IMR-90 (cell line): ENCODE measurements at places on chromosomes 6 and 20. TPM values are rescaled to one million over a fixed set of nuclear protein-coding genes. Genes with fewer than 3 reads are reported as not detected.

Gene CEP162
- 1.0 and 1.2 TPM in 2 replicates for polyA plus RNA-seq

Gene OTOR
- polyA plus RNA-seq: not detected in 2 replicates

Gene PLCG1
- polyA plus RNA-seq: 69.1 and 74.2 TPM in 2 replicates

Gene LIN28B
- polyA plus RNA-seq: not detected in 2 replicates

Gene OR2B6
- polyA plus RNA-seq: not detected in 2 replicates

Gene CENPW
- 19.3 and 22.7 TPM in 2 replicates for polyA plus RNA-seq

Gene ARHGAP18
- 5.0 and 6.2 TPM in 2 replicates for polyA plus RNA-seq

Gene CRIP3
- polyA plus RNA-seq: not detected in 2 replicates

Gene TNFRSF6B
- 11.0 and 12.0 TPM in 2 replicates for polyA plus RNA-seq

Gene RFX6
- polyA plus RNA-seq: not detected in 2 replicates

Gene PNPLA1
- polyA plus RNA-seq: not detected in 2 replicates

Gene IL17A
- not detected in 2 replicates for polyA plus RNA-seq

Gene NKAIN4
- polyA plus RNA-seq: not detected in 2 replicates

Gene OPN5
- not detected in 2 replicates for polyA plus RNA-seq

Gene CCNC
- 19.8 and 30.1 TPM in 2 replicates for polyA plus RNA-seq

Gene ADTRP
- polyA plus RNA-seq: 0.14 and 0.50 TPM in 2 replicates

Gene TREM1
- not detected in 2 replicates for polyA plus RNA-seq

Gene DEFB123
- polyA plus RNA-seq: not detected in 2 replicates

Gene RREB1
- 4.7 and 14.5 TPM in 2 replicates for polyA plus RNA-seq

Gene GPR63
- 0.32 and 0.44 TPM in 2 replicates for polyA plus RNA-seq

Gene GPX5
- polyA plus RNA-seq: not detected in 2 replicates

Gene ADGRG6
- polyA plus RNA-seq: 8.1 and 10.0 TPM in 2 replicates

Gene PCMTD2
- polyA plus RNA-seq: 20.2 and 23.6 TPM in 2 replicates

Gene ZC2HC1B
- polyA plus RNA-seq: not detected in 2 replicates
